ENCODE measurements at places on chromosomes 6 and 20. TPM values are rescaled to one million over a fixed set of nuclear protein-coding genes. Genes with fewer than 3 reads are reported as not detected.

PLEKHG1 gene
- total RNA-seq = 11.5 TPM

CEP43 gene
- 7.7 TPM for total RNA-seq

FLRT3 gene
- 1.3 TPM for total RNA-seq

CCN2 gene
- 418 TPM for total RNA-seq

TRPC4AP gene
- total RNA-seq = 44.1 TPM

PACRG gene
- not detected for total RNA-seq

HDGFL1 gene
- not detected for total RNA-seq

HLA-DPB1 gene
- total RNA-seq = 38.6 TPM

RIPPLY2 gene
- not detected for total RNA-seq

TLDC2 gene
- total RNA-seq = 0.42 TPM
